ENCODE measurements at places on chromosomes 2 and 18. TPM values are rescaled to one million over a fixed set of nuclear protein-coding genes. Genes with fewer than 3 reads are reported as not detected.
A peak's percentile ranks its signal among the peaks of the same experiment; 100 is the strongest.

CHST10 gene
- total RNA-seq: 21.5 TPM

DNA sequence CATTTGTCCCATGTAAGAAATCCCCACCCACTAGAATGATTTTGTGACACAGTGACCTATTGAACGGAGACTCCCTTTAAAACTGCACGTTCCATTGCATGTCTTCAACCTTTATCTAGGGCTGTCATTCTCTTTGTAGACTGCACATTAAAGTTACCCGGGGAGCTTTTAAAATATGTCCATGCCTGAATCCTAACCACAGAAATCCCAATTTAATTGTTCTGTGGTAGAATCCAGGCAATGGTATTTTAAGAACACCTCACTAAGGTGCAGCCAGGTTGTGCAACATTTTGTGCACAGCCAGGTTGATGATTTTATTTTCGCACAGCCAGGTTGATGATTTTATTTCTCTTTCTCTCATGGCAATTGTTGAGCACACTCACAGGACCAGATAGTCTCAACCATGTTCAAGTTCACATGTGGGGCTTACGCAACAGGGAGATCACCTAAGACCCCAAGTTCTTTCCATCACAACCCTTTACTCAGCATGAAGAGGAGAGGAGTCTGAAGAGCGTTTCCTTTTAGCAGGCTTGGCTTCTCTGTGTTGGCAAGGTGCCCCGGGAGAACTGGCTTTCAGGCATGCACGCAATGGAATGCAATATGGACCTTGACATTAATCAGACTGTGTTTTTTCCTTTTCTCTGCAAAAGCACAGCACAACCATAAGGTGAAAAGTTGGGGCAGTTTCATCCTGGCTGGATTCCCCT is 467.3 kb upstream of the ETAA1 start:
- peak; percentile 86 for DNase-seq
- no peaks in the 10 kb centered on the region for H3K27me3 ChIP-seq
- H3K27ac ChIP-seq: no peak overlapping the region
- H3K4me3 ChIP-seq: no peak overlapping the region

IL37 gene
- 1.3 TPM for total RNA-seq

SIX3 gene
- 0.47 TPM for total RNA-seq

- no peak overlapping the region for H3K4me3 ChIP-seq
- no peak overlapping the region for H3K27ac ChIP-seq
- no peaks in the 10 kb centered on the region for H3K27me3 ChIP-seq
- no peak for DNase-seq
- no peaks in the 10 kb centered on the region for H3K36me3 ChIP-seq
These were observed 17.5 kb upstream of the RAB31 start for GRCh38 chr18:9690418-9691188.

GRCh38 chr2:223944166-223944702 is 901 bp downstream of the WDFY1 start:
- DNase-seq: peak; percentile 50
- H3K4me1 ChIP-seq: peaks cover 26% of the 10 kb centered on the region
- no peaks in the 10 kb centered on the region for H3K36me3 ChIP-seq
- peak overlapping the region; percentile 91 for H3K4me3 ChIP-seq

DNA sequence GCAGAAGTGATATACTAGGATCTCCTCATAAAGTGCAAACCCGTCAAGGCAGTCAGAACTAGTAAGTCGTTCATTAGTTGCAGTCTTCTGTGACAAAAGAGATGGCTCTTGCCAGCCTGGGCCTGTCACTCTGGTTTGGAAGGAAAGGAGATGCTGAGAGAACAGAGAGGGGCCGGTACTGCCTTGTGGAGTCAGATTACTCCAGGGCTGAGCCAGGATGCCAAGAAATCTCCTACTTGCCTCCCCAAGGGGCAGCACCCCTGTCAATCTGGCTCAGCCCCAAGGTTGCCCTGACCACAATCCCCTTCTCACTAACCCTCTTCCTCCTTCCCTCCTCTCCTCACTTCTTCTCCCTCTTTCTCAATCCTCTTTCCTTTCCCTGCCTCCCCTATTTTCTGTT is 62.9 kb upstream of the ASPRV1 start:
- no peak overlapping the region for H3K4me3 ChIP-seq
- H3K36me3 ChIP-seq: no peaks in the 10 kb centered on the region
- DNase-seq: no peak
- no peaks in the 10 kb centered on the region for H3K4me1 ChIP-seq
- H3K27me3 ChIP-seq: no peaks in the 10 kb centered on the region

PKDCC gene
- total RNA-seq: 122 TPM

PDK1 gene
- total RNA-seq: 13.4 TPM

GRCh38 chr2:21155365-21156136 is 31.8 kb downstream of the TDRD15 start:
- H3K36me3 ChIP-seq: no peaks in the 10 kb centered on the region
- H3K27me3 ChIP-seq: no peaks in the 10 kb centered on the region
- H3K4me1 ChIP-seq: no peaks in the 10 kb centered on the region
- no peak overlapping the region for H3K27ac ChIP-seq

- H3K27me3 ChIP-seq: no peaks in the 10 kb centered on the region
- no peak for DNase-seq
- H3K27ac ChIP-seq: no peak overlapping the region
These were observed 1.6 kb upstream of the GPR45 start for GRCh38 chr2:105239924-105240323.

DNA sequence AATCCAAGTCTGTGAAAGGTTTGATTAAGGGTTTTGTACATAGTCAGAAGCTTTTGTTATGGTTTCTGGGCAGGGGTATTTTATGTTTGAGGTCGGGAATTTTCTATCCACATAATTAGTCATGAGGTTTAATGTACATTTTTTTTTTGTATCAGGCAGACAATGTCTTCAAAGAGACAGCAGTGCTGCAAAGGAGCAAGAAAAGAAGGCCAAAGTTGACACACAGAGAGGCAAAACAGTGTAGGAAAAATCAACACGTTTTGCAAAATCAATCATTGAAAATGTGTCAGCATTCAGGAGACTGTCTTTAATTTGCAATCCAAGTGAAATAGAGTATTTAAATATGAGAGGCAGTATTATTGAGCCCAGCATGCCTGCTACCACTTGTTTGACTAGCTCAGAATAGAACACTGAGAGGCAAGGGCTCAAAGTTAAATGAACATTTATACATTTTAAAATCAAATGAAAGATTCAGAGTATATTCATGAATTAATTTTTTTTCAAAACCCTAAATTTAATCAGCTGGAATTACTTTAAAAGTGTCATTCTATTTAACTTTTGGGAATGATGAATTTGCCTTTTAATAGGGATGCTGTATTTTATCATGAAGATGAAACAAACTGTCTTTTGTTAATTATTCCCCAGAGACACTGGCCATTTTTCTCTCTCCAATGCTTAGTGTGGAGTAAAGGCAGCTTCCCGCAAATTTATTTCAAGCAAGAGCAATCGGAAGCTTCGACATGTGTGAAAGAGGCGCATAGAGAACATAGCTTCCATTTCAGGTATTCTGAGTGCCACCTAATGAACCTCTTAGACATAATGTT is 11.3 kb downstream of the VRK2 start:
- no peak overlapping the region for H3K4me3 ChIP-seq
- H3K27me3 ChIP-seq: no peaks in the 10 kb centered on the region
- no peak for DNase-seq
- H3K27ac ChIP-seq: no peak overlapping the region
- peaks cover 4% of the 10 kb centered on the region for H3K36me3 ChIP-seq

- H3K4me1 ChIP-seq: no peaks in the 10 kb centered on the region
- no peak overlapping the region for H3K27ac ChIP-seq
- no peak overlapping the region for H3K4me3 ChIP-seq
- no peak for DNase-seq
These were observed 57.2 kb downstream of the LBH start for GRCh38 chr2:30288561-30288960.

- no peaks in the 10 kb centered on the region for H3K4me1 ChIP-seq
- H3K36me3 ChIP-seq: no peaks in the 10 kb centered on the region
- no peak overlapping the region for H3K27ac ChIP-seq
- no peak for DNase-seq
These were observed 618.6 kb upstream of the TMEFF2 start for GRCh38 chr2:192813341-192813740.

GRCh38 chr2:134314681-134315368 is 61.0 kb downstream of the MGAT5 start:
- H3K27ac ChIP-seq: no peak overlapping the region
- H3K4me1 ChIP-seq: no peaks in the 10 kb centered on the region
- H3K27me3 ChIP-seq: no peaks in the 10 kb centered on the region
- H3K36me3 ChIP-seq: no peaks in the 10 kb centered on the region
- DNase-seq: no peak

DNA sequence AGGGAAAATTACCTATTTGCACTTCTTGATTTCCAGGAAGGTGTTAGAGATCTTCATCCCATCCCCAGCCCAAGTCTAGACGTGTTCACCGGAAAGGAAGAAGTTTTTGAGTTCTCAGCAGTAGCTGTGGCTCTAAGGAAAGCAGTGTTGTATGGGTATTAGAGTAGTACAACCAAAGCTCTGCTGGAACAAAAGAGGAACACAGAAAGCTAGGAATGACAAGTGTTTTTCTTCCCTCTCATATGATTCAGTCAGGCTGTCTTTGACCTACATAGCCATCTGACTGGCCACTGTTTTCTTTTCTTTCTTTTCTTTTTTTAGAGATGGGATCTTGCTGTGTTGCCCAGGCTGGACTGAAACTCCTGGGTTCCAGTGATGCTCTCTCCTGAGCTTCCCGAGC is 82.7 kb upstream of the SLC39A10 start:
- no peak overlapping the region for H3K27ac ChIP-seq
- H3K4me3 ChIP-seq: no peak overlapping the region
- H3K27me3 ChIP-seq: no peaks in the 10 kb centered on the region

Data from testis (tissue), 5 donors.